Stimulated activated CD4-positive, alpha-beta T cell treated with anti-CD3 and anti-CD28 coated beads, TNF-alpha, amount 100 ng/mL, for 24 hours (primary cell): ENCODE measurements at places on chromosomes 16 and 17.

DNA sequence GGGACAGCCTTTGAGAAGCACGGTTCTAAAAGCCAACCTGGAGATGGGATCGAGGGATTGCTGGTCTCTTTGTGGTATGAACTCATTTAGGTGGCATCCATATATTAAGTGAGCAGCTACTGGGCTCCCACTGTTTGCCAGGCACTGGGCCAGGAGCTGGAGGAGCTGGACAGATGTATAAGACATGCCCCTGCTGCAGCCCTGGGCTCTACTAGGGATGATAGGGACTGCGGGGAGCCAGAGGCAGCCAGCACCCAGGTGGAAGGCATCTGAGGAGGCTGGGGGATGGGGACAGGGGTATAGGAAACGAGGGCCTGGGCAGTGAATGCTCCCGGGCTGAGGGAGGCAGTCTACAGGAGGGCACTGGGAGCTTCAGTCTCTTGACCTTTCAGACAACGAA, 53.0 kb upstream of the MEAK7 start:
- no peak for DNase-seq

DNA sequence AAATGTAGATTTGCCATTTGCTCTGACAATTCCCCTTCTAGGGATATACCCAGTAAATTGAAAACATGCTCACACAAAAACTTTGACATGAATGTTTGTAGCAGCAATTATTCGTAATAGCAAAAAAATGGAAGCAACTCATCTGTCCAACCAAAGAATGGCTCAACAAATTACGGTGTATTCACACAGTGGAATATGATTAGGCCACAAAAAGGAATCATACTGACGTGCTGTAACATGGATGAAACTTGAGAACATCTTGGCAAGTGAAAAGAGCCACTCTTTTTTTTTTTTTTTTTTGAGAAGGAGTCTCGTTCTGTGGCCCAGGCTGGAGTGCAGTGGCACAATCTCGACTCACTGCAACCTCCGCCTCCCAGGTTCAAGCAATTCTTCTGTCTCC, 24.1 kb upstream of the SPNS3 start:
- DNase-seq, result no peak

- DNase-seq, result no peak
Measured at GRCh38 chr17:4711661-4712181, 1.3 kb downstream of the ARRB2 start.

DNA sequence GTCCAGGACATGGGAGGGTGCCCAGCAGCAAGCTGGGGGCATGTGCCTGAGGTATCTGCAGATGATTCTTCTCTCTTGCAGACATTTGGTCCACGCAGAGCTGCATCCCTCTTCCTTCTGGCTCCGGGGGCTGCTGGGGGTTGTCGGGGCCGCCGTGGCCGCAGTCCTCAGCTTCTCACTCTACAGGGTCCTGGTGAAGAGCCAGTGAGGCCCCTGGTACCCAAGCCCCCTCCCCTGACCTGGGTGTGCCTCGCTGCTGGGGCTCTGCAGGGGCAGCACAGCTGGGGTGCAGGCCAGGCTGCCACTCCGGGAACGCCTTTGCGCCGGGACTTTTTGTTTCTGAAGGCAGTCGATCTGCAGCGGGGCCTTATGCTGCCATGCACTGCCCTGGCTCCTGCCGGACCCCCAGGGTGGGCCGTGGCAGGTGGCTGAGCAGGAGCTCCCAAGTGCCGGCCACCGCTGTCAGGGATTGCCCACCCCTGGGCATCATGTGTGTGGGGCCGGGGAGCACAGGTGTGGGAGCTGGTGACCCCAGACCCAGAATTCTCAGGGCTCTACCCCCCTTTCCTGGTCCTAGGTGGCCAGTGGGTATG, 2.0 kb upstream of the RHBDL1 start:
- no peak for DNase-seq

DNA sequence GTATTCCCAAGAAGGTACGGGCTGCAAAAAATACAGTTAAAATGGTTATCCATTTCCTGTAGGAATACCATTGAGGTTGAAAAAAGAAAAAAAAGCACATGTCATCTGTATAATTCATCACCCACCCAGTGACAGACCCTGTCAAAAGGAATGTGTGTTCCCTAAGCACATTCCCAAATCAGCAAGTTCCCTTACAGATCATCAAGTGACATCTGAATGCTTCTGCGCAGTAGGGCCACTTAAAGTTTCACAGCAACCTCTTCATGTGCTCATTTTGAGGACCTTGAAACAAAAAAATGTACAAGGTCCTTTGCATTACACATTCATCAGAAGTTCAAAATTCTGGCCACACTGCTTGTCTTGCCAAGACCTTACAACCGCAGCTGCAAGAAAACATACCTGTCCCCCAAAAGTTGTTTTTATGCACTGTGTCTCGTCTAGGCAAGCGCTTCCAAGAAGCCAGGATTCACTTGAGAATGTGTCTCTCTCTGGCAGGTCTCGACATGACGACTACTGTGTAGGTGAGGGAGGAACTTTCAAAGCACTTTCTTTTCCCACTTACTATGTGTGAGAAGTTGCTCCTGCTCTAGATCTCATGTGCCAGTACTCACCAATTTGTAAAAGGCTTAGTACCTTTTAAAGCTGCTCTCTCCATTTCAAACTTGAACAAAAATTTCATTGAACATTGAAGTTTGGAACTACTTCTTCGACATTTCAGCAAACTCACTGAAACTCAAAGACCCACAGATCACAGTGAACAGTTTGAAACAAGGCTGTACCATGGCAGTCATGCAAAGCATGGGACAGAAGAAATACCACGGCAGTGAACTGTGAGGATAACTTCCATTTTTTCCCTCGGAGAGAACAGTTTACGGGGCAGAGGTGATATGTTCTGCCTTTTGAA, 4.3 kb upstream of the POLG2 start:
- DNase-seq, result no peak

- DNase-seq, result no peak
Measured at GRCh38 chr17:59914274-59914854, 21.4 kb downstream of the RPS6KB1 start.

- DNase-seq, result no peak
Measured at GRCh38 chr16:85449885-85450245, 163.3 kb upstream of the GSE1 start.

DNA sequence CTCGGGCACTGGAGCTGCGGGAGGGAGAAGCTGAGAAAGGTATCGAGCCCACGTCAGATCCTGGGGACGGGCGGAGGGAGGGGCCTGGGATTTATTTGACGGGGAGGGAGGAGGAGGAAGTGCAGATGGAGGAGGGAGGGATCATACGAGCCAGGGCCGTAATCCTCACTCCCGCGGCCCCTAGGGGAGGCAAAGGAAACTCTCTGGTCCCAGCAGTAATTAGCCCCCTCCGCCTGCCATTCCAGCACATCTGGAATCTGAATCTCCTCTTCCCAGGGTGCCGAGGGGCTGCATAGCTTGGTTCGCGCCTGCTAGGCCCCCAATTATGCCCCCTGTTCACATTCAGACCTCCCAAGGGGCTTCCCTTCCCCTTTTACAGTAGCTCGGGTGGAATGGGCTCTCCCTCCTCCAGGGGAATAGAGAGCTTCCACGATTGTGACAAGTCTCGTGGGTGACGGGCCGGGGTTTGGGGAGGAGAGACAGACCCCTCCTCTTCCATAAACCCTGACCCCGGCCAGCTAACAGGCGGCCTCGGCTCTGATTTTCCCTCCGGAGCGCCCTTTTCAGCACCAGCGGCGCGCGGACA, at the start of gene SEZ6L2:
TSS of gene SEZ6L2 (minus strand) at position 35 of the 586 bp plus-strand sequence. CDS start 531 bp downstream, outside the sequence.
- DNase-seq, result peak; percentile 19

- no peak for DNase-seq
Measured at GRCh38 chr16:58498341-58499091, 1.4 kb upstream of the NDRG4 start.

GRCh38 chr16:68113059-68113761, 28.0 kb downstream of the NFATC3 start:
- no peak for DNase-seq

- DNase-seq, result no peak
Measured at GRCh38 chr16:25107466-25107792, 4.1 kb upstream of the LCMT1 start.

- no peak for DNase-seq
Measured at GRCh38 chr17:58630883-58631522, 60.8 kb downstream of the TEX14 start.

DNA sequence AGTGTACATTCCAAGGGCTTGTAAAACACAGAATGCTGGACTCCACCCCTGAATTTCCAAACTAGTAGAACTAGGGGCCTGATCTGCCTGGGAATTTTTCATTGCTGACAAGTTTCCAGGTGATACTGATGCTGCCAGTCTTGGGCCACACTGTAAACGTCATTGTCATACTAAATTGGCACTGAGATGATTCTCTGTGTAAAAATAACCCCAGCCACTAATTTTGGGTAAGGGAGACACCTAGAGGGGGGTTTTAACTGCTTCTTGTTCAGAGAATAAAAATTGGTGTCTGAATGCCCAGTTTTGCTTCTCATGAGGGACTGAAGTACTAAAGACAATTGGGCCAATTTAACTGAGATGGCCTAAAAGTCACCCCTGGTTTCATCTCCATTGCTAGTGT, 5.0 kb upstream of the CDH13 start:
- no peak for DNase-seq

DNA sequence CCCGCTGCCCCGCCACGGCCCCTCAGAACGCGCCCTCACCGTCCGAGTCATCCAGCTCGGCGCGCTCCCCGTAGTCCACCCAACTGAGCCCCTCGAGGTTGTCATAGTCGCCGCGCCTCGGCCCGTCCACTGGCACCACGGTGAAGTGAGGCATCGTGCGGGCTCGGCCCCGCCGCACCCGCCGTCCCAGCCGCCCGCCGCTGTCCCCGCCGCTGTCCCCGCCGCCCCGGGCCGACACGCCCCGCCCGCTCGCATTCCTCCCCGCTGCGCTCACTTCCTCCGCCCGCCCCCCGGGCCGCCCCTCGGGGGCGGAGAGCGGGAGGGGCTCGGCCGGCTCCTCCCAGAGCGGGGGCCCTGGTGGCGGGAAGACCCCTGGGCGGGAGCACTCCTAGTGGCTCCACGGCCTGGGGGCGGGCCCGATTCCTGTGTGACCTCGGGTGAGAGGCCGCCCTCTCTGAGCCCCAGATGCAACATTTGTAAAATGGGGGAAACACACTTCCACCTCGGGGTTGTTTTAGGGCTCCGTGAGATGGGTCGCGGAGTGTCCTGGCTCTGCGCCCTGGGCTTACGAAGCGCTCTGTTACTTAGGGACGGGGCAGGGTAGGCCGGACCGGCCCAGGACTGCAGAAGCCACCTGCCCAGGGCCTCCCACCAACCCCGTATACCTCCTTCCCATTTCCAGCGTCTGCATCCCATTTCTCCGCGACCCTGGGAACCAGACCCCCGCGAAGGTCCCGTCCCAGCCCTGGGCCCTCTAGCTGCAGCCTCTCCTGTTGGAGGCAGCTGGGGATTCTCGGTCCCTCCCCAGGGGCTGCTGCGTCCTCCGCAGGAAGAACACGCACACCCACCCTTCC, at the start of gene SLC12A4:
TSS of gene SLC12A4 (minus strand) at position 238 of the 854 bp plus-strand sequence. CDS start at position 154, 84 bp downstream.
- peak; percentile 91 for DNase-seq

DNA sequence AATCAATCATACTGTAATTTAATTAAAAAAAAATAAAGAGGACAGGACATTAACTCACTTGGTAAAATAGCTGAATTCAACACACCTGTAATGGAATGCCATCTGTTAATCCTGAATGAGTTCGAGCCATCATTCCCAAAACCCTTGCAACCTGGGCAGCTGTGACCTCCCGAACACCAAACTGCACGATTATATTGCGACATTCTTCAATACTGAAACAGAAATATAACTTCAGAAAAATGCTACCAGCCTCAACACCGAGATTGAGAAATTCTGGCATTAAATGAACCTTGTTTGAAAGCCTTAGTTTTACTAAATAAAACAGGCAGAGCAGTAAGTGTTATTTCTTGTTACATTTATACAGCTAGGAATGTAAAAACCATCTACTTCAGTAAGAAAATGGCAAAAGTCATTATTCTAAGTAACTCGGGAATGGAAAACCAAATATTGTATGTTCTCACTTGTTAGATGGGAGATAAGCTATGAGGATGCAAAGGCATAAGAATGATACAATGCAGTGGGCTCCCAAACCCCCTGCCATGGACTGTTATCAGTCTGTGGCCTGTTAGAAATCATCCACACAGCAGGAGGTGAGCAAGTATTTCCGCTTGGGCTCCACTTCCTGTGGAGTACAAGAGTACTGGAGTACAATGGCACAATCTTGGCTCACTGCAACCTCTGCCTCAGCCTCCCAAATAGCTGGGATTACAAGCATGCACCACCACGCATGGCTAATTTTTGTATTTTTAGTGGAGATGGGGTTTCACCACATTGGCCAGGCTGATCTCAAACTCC, 46.5 kb downstream of the CNOT1 start:
- no peak for DNase-seq

GRCh38 chr16:49739381-49739780, 116.5 kb downstream of the ZNF423 start:
- DNase-seq, result no peak

DNA sequence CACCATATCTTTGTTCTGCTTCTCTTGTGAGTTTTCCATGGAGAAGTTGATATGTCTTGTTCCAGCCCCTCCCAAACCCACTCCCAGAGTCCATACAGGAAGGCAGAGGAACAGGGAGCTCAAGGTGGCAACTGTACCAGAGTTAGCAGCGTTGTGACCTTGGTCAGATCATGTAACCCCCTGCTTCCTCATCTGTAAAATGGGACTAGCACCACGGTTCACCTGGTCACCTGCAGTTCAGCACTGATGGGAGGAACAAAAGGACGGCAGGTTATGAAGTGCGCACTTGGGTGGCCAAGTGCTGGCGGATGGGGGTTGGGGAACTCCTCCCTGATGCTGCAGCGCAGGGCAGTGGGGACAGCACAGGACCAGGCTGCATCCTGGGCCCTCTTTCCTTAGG, 7.7 kb upstream of the NEUROD2 start:
- no peak for DNase-seq

DNA sequence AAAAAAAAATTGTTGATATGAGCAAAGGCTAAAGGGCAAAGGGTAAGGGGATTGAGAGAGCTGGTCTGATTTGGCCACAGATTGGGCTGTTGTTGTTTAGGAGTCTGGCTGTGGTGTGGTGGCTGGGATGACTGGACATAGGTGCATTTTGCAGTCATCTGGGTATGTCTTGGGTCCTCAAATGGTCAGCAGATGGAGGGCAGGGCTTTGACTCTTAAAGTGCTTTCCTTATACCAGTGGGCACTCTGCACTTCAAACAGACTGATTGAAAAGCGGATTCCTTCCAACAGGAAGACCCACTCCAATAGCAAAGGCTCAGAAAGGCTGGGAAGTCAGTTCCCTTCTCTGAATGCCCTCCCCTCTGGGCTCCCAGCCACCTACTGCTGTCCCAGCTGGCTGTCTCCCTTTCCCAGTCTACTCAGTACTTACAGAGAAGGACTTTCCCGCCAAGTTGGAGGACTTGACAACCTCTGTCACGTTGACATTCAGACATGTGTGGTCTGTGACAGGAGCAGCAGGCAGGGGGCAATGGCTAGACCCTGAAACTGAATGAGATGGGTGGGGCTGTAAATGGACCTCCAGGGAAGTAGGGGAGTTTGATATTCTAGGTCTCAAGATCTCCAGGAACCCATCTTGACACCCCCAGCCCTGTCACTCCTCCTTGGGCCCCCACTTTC, 19.6 kb upstream of the MFSD6L start:
- no peak for DNase-seq
